ENCODE measurements at places on chromosomes 3 and 15.
A peak's percentile ranks its signal among the peaks of the same experiment; 100 is the strongest.

DNA sequence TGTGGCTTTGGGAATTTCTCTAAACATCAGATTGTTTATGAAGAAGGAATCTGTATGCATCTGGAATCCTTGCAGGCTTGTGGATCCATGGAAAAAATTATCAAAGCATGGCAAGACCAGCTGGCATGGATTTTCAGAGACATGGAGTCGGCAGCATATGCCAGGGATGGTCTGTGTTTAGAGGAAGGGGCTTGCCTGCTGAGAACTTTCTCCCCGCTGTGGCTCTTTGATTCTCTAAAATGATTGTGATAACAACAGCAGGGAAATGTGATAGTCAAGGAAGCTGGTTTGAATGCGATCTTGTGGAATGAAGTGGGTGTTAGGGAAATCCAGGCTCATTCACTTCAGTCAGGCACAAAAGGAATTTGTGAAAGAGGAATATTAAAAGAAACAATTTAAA is 245.7 kb upstream of the THRB start:
- DNase-seq: no peak

DNA sequence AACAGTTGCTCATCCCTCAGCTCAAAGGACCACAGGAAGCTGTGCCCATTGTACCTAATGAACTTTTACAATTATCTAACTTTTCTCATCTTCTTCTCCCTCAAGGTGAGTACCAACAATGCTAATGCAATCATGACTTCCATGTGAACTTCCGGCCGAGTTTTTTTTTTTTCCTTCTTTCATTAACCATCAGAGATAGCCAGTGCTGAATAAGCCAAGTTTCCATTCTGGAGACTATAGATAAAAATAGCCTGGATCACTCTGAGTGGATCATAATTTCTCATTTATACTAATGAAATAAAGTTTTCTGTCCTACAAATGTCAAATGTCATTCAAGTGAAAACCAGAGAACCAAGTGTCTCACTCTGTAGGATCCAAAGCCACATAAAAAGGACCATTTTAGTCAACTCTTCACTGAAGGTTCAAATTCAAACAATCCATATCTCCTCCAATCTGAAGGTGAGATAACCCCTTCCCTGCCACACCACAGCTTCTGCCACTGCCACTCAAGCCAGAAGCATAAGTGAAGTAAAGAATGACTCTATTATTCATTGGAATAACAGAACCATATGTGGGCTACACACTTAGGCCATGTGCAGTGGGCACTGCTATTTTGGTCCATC is 5.5 kb downstream of the SUMF1 start:
- DNase-seq: no peak

- DNase-seq: no peak
These were observed 11.1 kb downstream of the ARNT2 start for GRCh38 chr15:80415358-80415670.

DNA sequence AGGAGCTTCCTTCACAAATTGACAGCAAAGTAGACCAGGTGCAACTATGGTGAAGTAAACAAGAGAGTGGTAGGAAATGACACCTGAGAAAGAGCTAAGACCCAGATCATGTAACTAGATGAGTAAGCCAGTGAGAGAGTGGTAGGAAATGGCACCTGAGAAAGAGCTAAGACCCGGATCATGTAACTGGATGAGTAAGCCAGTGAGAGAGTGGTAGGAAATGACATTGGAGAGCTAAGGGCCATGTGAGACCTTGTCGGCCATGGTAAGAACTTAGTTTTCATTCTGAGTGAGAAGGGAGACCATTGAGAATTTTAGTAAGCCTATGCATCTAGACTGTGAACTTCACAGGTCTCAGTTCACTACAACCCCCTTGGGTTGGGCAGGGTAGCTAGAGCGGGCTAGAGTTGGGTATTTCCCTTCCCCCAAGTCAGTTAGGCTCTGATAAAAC is 5.4 kb upstream of the SENP7 start:
- peak; percentile 17 for DNase-seq

DNA sequence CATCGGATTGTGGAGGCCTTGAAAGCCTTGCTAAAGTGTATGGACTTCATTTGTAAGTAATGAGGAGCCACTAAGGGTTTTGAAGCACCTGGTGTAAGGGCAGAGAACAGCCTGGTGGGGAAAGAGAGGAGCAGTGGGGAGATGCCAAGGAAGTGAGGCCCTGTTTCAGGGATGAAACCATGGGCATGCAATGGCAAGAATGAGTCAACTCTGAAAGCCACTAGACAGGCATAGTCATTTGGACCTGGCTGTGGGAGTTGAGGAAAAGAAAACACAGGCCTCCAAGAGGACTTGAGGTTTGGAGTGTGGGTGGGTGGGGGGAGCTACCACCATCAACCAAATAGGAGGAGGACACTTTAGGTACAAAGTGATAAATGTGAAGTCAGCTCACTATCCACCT is 7.6 kb downstream of the XCR1 start:
- no peak for DNase-seq

GRCh38 chr3:176490357-176490756 is 706.9 kb downstream of the TBL1XR1 start:
- no peak for DNase-seq

- DNase-seq: peak; percentile 63
These were observed 612.9 kb upstream of the TBL1XR1 start for GRCh38 chr3:177810162-177810623.

- peak; percentile 61 for DNase-seq
These were observed 452.5 kb downstream of the RAP2B start for GRCh38 chr3:153614563-153614962.

DNA sequence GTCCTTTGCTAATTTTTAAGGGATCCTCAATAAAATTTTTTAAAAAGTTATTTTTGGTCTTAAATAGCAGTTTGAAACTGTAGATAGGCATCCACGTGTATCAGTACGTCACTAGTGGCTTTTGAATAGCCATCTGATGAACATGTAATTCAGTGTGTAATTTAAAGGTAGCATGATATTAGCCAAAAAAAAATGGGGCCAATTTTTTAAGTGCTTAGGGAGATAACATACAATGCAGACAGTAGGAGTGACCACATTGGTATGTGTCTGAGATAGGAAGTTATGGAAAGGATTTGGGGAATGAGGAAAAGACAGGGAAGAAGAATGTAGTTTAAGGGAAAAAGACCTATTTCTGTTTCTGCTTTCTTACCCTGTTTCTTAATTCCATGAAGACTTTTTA is 2.5 kb downstream of the AP4E1 start:
- peak; percentile 92 for DNase-seq

GRCh38 chr3:158097081-158097592 is 9.1 kb downstream of the SHOX2 start:
- DNase-seq: no peak

GRCh38 chr3:39222462-39222861 is 30.1 kb upstream of the XIRP1 start:
- DNase-seq: no peak

DNA sequence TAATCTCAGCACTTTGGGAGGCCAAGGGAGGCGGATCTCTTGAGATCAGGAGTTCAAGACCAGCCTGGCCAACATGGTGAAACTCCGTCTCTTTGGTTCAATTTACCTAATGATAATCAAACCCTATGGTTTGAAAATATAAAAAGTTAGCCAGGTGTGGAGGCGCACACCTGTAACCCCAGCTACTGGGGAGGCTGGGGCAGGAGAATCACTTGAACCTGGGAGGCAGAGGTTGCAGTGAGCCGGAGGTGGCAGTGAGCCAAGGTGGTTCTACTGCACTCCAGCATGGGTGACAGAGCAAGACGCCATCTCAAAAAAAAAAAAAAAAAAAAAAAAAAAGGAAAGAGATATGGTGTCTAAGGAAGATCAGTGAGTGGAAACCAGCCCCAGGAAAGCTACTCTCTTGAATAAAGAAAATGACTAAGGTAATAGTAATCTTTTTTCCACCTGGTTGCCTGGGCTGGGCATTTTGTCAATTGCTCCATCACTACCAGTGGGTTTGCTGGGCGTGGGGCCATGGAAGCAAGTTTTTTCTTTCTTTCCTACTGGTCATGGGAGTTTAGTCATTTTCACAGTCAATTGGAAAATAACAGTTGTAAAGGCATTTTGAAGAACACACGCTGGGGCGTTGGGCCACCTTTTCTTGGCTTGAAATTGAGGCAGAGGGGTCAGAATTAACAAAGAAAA is 387.6 kb upstream of the RGMA start:
- no peak for DNase-seq

DNA sequence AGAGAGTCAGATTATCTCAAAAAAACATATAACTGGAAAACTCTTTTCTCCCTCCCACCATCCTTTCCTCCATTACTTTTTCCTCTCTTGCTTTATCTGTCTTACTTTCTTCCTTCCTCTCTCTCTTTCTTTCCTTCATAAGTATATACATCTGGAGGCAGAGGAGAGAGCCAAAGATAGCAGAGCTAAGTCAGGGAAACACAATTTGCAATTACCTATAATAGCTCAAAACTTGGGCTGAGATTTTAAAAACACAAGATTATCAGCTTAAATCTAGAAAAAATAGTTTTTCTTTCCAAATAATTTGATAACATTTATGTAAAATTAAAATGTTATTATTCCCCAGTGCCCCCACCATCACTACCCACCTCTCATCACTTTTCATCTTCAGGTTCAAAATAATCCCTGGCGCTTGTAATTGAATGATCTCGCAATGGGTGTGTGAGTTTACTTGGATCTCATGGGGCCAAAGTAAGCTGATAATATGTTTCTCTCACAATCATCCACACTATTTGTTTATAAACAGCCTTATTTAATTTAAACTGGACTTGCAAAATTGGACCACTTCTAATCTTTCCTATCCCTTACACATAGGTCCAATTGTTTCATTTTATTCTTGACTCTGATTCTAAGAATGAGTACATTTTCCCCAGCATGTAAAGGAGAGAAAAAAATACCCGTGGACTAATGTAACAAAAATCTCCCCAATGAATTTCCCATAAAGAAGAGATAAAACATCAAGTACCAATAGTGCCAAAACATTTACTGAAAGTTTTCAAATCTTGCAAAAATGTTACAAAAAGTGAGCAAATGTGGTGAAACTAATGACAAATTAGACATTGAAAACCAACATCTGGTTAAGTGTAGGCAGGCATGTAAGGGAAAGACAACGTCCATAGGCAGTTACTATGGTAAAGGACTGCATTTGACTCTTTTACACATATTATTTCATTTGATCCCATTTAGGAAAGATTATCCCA is 236.9 kb downstream of the DTWD1 start:
- DNase-seq: no peak

DNA sequence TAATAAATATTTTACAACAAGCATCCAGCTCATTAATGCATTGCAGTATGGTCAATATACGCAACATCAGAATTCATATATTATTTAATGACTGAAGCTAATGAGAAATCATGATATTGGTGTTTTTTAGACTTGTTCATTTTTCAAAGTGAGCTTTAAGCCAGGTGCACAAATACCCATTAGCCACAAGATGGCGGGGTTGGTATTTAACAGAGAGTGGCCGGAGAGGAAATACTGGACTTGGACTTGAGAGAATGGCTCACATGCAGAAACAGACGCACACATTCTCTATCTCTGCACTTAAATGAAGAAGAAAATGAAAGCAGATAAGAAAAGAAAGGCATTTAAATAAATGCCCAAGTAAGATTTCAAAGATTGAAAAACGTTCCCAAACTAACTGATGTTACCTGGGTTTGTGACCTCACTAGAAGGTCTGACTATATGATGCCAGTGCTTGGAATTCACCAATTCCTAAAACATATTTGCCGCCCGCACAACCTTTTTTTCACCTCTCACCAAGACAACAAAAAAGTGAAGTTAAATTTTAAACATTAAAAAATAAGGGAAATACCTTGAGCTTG is 21.2 kb upstream of the CRBN start:
- peak; percentile 40 for DNase-seq

- DNase-seq: no peak
These were observed 43.8 kb downstream of the WWTR1 start for GRCh38 chr3:149613988-149614387.

DNA sequence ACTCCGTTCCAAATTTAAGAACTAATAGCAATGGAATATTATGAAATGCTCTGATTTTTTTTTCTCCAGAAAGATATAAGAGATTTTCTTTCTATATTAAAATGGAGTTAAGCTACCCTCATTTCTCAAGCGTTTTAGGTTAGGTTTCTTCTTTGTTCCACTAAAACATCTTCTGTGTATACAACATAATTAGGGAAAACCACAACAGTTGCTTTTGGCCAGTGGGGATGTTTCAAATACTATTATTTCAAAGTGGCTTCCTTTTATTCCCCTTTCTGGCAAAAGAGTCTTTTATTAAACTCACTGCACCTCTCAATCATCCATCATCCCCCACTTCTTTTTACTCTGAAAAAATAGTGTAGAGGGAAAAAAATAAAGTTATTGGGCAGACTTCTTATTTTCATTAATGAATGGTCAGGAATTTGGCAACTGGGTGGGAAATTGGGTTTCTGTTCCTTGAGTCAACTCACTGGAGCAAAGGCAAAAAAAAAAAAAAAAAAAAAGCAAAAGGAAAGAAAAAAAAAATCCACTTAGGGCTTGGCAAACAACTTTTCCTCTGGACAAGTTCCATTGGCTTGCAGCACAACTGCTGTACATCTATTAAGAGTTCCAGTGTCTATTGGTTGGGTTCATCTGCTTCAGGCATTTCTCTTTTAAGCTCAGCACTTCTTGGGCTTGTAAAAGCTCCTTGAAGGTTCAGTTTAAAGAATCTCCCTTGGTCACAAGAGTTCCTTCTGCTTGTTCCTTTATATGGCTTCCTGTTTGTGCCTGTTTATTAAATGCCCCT is 963.4 kb downstream of the ROBO1 start:
- no peak for DNase-seq

GRCh38 chr15:100033140-100033857 is 300.1 kb upstream of the LYSMD4 start:
- peak; percentile 84 for DNase-seq

GRCh38 chr15:34084086-34084485 is 17.6 kb downstream of the EMC7 start:
- peak; percentile 24 for DNase-seq

- no peak for DNase-seq
These were observed 424.0 kb upstream of the C2CD4B start for GRCh38 chr15:62588938-62589670.

DNA sequence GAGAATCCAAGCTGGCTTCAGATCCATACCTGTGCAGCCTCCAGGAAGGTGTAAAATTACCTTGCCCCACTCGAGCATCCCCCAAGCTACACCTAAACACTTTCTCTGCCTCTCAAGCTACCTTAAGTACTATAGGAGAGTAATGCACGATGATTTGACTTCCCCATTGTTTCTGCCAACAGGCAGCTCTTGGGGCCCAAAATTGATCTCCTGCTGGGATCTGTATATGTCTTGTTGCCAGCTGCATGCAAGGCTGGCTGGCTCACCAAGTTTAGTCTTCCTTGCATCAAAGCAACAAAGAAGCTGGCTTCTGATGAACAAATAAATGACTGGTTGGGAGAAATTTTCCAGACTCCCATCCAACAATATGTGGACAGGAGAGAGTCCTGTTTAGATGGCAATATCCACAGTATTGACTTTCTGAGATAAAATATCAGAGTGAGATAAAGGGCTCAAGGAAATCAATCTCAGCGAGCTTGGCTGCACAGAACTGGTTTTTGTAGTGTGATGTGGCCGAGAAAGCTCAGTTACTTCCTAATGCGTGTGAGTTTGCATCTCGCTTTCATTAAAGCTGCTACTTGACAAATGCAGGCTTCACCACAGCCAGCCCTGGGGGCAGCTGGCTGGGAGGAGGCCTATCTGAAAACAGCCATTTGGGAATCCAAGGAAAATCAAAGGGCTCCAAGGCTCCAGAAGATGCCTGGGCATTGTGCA is 140.7 kb downstream of the MINAR1 start:
- DNase-seq: no peak
